ENCODE measurements at places on chromosomes 4 and X. TPM values are rescaled to one million over a fixed set of nuclear protein-coding genes. Genes with fewer than 3 reads are reported as not detected.

ATP1B4 gene
- total RNA-seq, result not detected

AKAP4 gene
- total RNA-seq, result not detected

MMRN1 gene
- 5.4 TPM for total RNA-seq

DNA sequence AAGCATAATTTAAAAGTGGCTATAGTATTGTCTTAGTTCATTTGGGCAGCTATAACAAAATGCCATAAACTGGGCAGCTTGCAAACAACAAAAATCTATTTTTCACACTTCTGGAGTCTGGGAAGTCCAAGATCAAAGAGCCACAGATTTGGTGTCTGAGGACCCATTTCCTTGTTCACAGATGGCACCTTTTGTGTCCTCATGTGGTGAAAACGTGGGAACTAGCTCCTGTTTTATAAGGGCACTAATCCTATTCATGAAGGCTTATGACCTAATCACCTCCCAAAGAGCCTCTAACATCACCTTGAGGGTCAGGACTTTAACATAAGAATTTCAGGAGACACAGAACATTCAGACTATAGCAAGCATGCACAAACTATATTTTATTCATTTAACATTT is 126.5 kb upstream of the WDFY3 start:
- H3K4me3 ChIP-seq, result no peak overlapping the region
- no peak for DNase-seq
- no peak overlapping the region for H3K27ac ChIP-seq
- H3K27me3 ChIP-seq, result no peaks in the 10 kb centered on the region
- no peaks in the 10 kb centered on the region for H3K36me3 ChIP-seq

- no peaks in the 10 kb centered on the region for H3K27me3 ChIP-seq
- no peak for DNase-seq
- H3K4me3 ChIP-seq, result no peak overlapping the region
- H3K36me3 ChIP-seq, result no peaks in the 10 kb centered on the region
These were observed 226.4 kb upstream of the CASK start for GRCh38 chrX:42149765-42150164.

- H3K4me3 ChIP-seq, result no peak overlapping the region
- H3K4me1 ChIP-seq, result no peaks in the 10 kb centered on the region
- H3K27me3 ChIP-seq, result no peaks in the 10 kb centered on the region
- H3K27ac ChIP-seq, result no peak overlapping the region
- DNase-seq, result no peak
- no peaks in the 10 kb centered on the region for H3K36me3 ChIP-seq
These were observed 1102.0 kb downstream of the C4orf33 start for GRCh38 chr4:130197946-130198345.

DNA sequence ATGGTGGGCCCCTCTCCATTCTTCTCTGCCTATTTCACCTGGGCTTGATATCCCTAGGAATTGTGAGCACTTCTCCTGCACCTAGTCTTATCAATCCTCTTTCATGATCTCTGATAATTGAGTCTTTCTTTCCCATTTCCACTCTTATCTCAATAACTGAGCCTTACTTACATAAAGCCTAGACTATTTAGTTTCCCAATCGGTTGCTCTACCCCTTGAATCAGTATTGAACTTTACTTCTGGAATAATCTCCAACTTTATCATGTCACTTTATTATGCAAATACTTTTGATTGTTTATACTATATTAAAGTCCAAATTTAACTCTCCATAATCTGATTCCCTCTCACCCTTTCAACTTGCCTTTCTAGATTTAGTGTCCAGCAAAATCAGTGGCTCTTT is 222.7 kb downstream of the SPRY1 start:
- H3K27me3 ChIP-seq, result no peaks in the 10 kb centered on the region
- no peak for DNase-seq
- H3K27ac ChIP-seq, result peak overlapping the region; percentile 42
- H3K4me1 ChIP-seq, result peaks cover 13% of the 10 kb centered on the region

- H3K27me3 ChIP-seq, result no peaks in the 10 kb centered on the region
- H3K36me3 ChIP-seq, result no peaks in the 10 kb centered on the region
- no peaks in the 10 kb centered on the region for H3K4me1 ChIP-seq
- H3K4me3 ChIP-seq, result no peak overlapping the region
- DNase-seq, result no peak
These were observed 746.4 kb upstream of the MAGEB2 start for GRCh38 chrX:29468911-29469494.

Measured in right lobe of liver (tissue), 6 donors.